ENCODE measurements at places on chromosomes 16 and 17. TPM values are rescaled to one million over a fixed set of nuclear protein-coding genes. Genes with fewer than 3 reads are reported as not detected.

Gene PIRT
- total RNA-seq, result not detected

Gene IL34
- 3.1 TPM for total RNA-seq

Gene HOXB7
- total RNA-seq, result 39.4 TPM

Gene KRT12
- total RNA-seq, result not detected

Gene DNAH9
- total RNA-seq, result not detected

Gene COPZ2
- total RNA-seq, result 16.9 TPM

- no peak for DNase-seq
Measured at GRCh38 chr17:35051183-35051578, 12.3 kb downstream of the RFFL start.

- DNase-seq, result no peak
Measured at GRCh38 chr17:17910060-17910459, 62.1 kb downstream of the TOM1L2 start.

DNA sequence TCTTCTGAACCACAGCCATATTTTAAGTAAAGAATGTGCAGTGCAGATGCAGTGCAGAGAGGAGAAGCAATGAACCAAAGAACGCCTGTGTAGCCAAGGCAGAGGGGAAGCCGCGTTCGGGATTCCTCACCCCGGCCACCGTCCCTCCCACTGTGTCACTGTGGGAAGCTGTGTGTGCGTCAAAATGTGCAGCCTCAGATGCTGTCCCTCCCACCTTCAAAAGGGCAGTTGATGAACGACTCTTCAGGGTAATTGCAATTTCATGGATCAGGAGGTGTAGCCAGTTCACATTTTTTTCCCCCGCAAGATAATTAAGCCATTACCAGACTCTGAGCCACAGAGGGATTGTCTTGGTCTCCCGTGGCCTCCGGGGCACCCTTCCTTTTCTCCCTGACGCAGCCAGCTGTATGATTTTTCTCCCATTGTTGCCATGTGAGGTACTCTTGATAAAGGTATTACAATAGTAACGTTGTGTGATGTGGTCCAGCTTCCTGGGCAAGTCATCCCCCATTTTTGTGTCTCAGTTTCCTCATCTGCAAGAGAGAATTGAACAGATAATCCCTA lies 190.0 kb downstream of the FOXL1 start:
- DNase-seq, result no peak

GRCh38 chr16:31507617-31507928 lies 618 bp downstream of the RUSF1 start:
- no peak for DNase-seq

DNA sequence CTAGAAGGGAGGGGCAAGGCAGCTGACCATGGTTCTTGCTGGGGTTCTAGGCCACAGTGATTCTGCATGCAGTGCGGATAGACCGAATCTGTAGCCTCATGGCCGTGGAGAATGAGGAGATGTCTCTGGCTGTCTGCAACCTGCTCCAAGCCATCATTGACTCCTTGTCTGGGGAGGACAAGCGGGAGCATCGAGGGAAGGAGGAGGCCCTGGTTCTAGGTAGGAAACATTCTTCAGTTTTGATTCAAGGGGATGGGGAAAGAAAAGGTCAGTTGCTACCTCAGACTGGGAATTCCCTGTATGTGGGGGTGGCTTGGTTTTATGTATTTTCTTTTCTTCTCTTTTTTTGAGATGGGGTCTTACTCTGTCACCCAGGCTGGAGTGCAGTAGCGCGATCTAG lies 7.6 kb downstream of the UNC45B start:
- no peak for DNase-seq

DNA sequence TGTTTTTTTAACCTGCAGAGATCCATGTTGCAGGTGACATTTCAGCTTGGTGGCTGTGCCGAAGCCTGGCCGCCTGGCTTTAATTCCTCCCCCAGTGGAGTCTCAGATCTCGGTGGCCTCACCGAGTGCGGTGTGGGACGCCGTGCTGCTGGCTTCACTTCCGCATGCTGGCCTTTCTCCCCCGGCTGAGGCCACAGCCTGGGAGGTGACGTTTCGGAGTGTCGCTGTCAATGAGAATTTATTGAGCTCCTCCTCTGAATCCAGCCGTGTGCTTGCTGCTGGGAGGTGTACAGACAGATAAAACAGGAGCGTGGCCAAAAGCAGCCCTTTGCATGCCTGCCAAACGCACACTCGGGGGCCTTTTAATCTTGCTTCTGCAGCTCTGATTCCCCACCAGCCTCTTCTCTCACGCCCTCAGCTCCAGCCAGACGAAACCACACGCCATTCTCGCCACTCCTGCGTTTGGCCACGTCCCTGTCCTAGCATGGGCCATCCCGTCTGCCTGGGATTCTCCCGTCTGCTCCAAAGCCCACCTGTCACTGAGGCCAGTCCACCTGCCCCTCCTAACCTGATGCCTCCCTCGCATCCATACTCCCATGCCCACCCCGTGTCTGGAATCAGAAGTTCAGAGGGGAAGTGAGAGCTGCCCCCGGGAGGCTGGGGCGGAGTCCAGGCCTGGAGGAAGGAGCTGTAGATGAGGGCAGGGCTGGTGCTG lies 3.6 kb downstream of the GSE1 start:
- DNase-seq, result no peak

DNA sequence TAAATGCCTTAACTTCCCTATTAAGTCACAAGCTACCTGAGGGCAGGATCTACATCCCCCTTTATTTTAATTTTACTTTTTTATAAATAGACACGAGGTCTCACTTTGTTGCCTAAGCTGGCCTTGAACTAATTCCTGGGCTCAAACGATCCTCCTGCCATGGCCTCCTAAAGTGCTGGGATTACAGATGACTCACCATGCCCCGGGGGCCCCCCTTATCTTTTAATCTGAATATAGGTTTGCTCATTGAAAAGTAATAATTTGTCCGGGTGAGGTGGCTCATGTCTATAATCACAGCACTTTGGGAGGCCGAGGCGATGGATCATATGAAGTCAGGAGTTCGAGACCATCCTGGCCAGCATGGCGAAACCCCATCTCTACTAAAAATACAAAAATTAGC lies 14.2 kb downstream of the ETV4 start:
- DNase-seq, result no peak

- DNase-seq, result no peak
Measured at GRCh38 chr16:4435337-4436067, 9.8 kb downstream of the DNAJA3 start.

GRCh38 chr17:61720016-61720795 lies 129.2 kb upstream of the NACA2 start:
- DNase-seq, result no peak

DNA sequence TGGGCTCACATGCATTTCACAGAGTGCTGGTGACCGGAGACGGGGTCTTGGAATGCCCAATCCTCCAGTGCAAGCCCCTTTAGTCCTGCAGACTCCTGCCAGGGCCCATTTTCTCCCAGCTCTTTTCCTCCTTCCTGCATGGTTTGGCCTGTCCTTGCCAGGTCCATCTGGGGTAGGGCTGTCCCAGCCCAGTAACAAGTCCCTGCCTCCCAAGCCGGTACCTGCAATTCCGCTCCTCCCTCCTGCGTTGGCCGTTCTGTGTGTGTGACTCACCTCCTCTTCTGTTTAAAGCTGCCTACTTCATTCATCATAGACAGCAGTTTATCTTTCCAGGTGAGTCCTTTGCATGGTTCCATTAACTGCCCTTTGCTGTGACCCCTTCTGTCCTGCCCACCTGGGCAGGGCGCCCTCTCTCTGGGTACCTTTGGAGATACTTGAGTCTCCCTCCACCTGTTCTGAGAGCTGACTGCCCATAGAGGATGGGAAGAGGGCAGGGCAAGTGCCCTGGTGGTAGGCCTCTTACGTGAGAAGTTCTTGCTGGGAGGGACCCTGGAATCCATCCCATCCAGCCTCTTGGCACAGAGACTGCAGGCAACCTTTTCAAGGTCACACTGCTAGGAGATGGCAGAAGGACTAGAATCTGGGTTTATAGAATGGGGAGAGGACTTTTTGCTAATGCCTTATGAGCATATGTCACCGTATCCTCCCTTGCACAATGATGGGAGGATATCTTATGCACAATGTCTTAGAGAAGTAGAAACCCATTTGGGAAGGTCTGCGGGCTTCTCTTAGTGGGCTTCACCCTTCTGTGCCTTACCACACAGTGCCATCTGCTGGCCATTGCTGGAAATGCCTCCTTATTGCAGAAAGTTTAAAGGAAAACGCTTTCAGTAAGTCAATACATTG lies 29.7 kb upstream of the LGALS9 start:
- peak; percentile 50 for DNase-seq

GRCh38 chr17:81052199-81052997 lies 17.4 kb downstream of the BAIAP2 start:
- no peak for DNase-seq

DNA sequence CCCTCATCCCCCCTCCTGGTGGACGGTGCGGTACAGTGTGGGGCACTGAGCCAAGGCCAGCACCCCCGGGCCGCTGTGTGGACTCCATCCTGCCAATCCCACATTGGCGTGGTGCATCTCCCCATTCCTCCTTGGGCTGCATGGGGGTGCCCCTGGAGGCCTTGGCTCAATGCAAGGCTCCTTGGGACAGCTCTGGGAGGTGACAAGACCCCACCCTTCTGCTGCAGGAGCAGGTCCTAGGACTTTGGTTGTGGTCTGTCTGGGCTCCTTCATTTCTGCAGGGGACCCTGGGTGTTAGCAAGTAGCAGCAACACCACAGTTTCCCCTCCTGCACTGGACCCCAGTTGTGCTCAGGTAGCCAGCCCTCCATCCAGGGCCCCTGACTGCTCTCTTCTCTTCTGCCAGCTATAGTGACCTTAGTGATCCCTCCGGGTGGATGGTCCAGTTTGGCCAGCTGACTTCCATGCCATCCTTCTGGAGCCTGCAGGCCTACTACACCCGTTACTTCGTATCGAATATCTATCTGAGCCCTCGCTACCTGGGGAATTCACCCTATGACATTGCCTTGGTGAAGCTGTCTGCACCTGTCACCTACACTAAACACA lies 1.3 kb downstream of the PRSS21 start:
- DNase-seq, result no peak

GRCh38 chr17:81891303-81891552 lies 158 bp downstream of the ALYREF start:
- DNase-seq, result no peak

GRCh38 chr17:54901230-54901822 lies 674 bp downstream of the TOM1L1 start:
- DNase-seq, result no peak

- peak; percentile 18 for DNase-seq
Measured at GRCh38 chr17:10646392-10646990, 10.6 kb downstream of the MYH3 start.

DNA sequence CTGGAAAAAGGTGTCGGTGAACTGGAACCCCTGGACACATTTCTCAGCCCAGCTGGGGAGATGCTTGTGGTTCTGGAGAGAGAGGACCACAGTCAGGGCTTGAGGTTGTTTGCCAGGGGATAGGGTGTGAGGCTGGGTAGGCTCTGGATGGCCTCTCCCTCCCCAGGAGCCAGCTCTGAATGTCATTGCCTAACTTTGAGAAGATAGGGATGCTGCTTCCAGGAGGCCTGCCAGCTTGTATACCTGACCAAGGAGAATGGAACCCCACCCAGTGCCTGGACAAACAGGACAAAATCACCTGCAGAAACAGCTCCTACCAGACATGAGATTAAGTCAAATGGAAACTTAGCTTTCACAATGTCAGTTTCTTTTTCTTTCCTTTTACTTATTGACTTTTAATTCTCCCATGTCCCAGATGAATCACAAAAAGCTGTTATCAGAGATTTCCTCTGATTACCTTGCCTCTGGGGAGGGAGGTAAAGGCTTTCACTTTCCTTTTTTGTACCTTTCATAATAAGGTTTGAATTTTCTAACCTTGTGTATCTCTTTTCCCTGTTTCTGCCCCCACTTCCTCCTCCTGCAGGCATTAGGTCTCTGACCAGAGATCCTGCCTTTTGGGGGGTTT lies 29.8 kb upstream of the PLLP start:
- DNase-seq, result no peak

DNA sequence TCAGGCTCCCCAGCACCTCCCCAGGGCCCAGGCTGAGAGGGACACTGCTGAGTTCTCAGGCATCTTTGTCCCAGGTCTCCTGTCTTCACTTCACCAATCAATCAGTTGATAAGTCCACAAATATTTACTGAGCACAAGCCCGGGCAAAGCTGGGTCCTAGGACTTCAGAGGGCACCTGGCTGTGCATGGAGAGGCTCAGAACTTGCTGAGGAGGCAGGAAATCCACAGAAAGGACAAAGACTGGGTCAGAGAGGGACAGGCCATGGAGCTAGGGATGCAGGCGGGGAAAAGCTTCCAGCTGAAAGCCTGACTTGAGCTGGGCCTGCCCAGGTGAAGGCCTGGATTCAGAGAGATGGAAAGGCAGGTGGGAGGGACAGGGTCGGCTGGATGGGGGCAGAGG lies 33.2 kb upstream of the C1QL1 start:
- DNase-seq, result no peak

Data from glomerular endothelial cell (primary cell).